ENCODE measurements at places on chromosomes 7 and 10.
A peak's percentile ranks its signal among the peaks of the same experiment; 100 is the strongest.

DNA sequence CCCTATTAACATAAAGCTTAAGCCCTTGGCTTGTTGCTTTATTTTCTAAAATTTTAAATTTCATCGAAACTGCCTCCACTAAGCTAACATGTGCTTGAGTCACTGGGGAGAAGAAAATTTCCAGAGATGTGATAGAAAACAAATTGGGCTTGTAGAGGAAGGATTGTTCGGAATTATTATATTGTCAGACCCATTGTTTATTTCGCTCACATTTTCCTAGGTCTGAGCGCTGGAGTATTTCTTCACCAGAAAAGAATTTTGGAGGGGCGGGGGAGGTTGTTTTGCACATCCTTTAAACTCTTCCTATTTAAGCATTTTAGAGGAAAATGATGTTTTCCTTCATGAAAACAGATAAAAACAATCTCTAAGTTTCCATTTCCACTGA is 29.1 kb downstream of the CELF2 start:
- no peak for DNase-seq

GRCh38 chr10:83713423-83713822 is 425.9 kb upstream of the GHITM start:
- DNase-seq: no peak

GRCh38 chr10:97820096-97820704 is 29.4 kb upstream of the GOLGA7B start:
- DNase-seq: no peak

GRCh38 chr10:7409045-7409731 is 1.6 kb downstream of the SFMBT2 start:
- peak; percentile 47 for DNase-seq

GRCh38 chr7:68125168-68125567 is 1128.5 kb downstream of the TYW1 start:
- no peak for DNase-seq

- DNase-seq: peak; percentile 30
Observed at GRCh38 chr7:31488562-31489203, 25.2 kb upstream of the ITPRID1 start.

- DNase-seq: no peak
Observed at GRCh38 chr7:10685040-10685439, 288.6 kb upstream of the PHF14 start.

DNA sequence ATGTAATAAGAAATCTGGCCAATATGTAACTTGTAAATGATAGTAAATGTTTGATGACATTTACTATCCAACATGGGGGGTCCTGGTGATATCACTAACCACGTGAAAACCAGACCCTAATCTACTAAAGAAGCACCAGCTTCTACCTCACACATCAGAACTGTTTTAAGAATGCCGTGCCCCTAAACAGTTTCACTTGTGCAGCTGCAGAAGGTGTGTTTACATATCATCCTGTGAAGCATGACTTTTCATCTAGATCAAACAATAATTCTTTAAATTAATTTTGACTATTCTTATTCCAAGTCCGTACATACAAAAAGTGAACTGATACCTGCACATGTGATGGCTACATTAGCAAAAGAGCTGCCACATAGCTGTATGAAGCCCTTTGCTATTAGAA is 61.0 kb downstream of the STEAP1B start:
- no peak for DNase-seq

DNA sequence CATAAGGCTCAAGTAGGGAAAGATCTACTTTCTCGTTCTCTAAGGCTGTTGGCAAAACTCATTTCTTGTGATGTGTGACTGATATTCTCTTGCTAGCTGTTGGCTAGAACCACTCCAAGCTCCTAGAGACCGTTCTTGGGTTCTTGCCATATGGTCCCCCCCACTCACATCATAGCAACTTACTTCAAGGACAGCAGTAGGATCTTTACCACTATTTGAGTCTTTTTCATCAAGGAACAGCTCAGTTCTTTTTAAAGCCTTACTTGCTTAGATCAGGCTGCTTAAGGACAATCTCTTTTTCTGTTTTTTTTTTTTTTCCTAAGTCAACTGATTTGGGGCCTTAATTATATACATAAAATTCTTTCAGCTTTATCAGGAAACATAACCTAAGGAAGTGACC is 251.1 kb downstream of the GPR37 start:
- DNase-seq: no peak

DNA sequence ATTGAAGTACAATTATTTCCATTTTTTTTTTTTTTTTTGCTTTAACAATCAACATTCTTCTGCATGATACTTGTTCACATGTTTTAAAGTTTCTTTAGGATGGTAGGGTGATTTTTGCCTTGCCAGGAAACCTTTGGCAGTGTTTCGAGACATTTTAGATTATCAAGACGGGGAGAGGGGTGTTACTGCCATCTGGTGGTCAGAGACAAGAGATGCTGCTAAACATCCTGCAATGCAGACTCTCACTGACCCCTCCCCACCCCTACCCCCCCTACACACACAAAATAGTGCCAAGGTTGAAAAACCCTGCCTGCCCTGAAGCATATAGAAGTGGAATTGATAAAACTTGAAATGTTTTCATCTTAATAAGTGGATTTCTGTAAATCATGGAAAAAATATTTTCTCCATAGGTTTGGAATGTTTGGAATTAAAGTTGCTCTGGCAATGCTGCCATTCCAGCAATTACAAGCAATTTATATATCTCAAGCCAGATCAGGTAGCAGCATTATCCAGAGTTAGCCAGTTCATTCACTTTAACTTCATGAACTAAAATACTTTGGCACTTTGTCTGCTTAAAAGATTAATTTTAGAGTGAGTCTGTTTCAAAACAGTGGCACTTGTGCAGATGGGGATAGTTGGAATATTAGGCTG is 62.1 kb downstream of the SDHAF3 start:
- peak; percentile 17 for DNase-seq

GRCh38 chr7:64632029-64632428 is 33.9 kb upstream of the ZNF107 start:
- no peak for DNase-seq

- DNase-seq: no peak
Observed at GRCh38 chr7:157016352-157017041, 6.0 kb upstream of the MNX1 start.

DNA sequence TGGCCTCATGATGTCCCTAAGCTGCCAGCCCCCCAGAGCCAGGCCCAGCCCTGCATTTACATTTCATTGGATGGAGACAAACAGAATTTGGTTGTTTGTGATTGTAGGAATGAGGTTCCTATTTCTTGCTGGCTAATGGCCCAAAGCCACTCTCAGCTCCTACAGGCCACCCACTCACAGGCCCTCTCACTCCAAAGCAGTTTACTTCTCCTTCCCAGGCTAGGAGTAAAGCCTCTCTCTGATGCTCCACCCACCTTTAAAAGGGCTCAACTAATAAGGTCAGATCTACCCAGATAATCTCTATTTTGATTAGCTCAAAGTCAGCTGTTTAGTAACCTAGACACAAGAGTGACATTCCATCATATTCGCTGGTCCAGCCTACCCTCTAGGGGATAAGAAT is 11.2 kb upstream of the CUZD1 start:
- no peak for DNase-seq

- DNase-seq: no peak
Observed at GRCh38 chr7:157482025-157482424, 145.2 kb downstream of the DNAJB6 start.

GRCh38 chr10:65416094-65416493 is 1509.7 kb upstream of the LRRTM3 start:
- DNase-seq: no peak

DNA sequence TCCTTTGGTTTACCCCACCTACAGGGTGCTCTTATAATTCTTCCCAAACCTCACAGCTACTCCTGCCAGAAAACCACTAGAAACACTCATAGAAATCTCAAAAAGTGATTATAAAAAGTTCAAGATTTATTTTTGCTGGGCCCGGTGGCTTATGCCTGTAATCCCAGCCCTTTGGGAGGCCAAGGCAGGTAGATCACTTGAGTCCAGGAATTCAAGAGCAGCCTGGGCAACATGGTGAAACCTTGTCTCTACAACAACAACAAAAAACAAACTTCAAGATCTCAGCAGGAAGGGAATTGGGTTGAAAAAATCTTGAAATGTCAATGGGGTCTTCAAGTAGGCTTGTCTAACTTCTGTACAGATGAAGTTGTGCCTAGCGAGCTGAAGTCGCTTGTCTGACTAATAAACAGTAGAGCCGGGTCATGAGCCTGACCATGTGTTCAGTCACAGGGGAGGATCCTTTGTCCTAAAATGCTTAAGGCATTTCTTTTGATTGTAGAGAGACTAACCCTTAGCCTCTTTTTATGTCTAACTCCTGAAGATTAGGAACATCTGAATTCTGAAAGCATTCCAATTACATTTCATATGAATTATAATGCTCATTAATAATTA is 124.6 kb downstream of the NOC3L start:
- no peak for DNase-seq

- DNase-seq: no peak
Observed at GRCh38 chr7:87212498-87212897, 7.0 kb downstream of the TMEM243 start.

- no peak for DNase-seq
Observed at GRCh38 chr7:157555313-157555712, 218.5 kb downstream of the DNAJB6 start.

DNA sequence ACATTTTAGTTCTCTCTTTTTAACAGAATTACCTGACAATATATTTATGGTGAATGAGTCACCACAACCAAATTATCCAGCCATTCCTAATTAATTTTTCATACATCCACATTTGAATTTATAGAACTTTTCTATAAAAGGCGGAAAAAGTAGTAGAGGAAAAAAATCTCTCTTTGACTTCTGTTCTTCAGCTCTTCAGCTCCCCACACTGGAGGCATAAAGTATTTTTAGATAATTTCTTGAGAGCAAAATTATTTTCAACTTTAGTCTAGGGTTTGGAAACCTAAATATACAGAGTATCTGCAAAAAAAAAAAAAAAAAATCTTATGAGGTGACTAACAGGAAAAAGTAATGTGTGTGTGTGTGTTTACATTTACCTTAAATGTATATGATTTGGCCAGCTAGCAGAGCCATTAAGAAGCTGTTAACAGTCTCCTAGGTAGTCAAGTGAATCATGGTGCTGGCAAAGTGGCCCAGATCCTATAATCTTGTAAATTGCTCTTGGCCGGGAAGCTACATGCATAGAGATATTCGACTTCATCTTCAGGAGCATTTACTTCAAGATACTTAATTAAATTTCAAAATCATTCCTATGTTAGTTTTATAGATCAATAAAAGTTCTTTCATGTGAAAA is 383.1 kb upstream of the STEAP1 start:
- DNase-seq: no peak

DNA sequence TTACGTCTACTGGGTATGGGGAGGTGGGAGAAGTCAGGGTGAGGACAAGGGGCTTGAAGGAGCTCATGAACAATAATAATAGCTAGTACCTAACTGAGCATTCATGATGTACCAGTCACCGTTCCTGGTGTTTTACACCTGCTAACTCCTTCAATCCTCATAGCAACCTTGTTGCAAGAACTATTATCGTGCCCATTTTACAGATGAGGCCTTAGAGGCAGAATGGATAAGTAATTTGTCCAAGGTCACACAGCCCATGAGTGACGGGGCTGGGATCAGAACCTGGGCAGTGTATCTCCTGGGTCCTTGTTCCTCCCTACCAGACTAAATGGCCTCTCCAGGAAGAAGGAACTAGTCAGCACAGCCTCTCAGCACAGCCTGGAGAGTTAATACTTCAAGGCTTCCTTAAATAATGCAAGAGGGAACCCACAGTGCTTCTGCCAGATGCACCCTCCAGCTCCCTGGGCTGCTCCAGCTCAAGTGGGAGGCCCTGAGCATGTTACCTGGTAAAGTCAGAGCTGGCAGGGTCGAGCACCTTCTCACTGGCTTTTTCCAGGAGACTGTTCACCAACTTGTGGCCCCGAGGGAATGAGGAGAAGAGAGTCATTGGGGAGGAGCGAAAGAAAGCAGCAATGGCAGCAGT is 28.8 kb downstream of the RRP12 start:
- no peak for DNase-seq

DNA sequence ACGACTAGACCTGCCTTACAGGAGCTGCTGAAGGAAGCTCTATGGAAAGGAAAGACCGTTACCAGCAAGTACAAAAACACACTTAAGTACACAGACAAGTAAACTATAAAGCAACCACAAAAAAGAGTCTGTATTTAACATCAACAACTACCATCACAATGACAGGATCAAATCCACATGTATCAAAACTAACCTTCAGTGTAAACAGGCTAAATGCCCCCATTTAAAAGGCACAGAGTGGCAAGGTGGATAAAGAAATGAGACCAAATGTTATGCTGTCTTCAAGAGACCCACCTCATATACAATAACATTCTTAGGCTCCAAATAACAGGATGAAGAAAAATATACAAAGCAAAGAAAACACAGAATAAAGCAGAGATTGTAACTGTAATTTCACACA is 307.0 kb upstream of the DKK1 start:
- DNase-seq: no peak

DNA sequence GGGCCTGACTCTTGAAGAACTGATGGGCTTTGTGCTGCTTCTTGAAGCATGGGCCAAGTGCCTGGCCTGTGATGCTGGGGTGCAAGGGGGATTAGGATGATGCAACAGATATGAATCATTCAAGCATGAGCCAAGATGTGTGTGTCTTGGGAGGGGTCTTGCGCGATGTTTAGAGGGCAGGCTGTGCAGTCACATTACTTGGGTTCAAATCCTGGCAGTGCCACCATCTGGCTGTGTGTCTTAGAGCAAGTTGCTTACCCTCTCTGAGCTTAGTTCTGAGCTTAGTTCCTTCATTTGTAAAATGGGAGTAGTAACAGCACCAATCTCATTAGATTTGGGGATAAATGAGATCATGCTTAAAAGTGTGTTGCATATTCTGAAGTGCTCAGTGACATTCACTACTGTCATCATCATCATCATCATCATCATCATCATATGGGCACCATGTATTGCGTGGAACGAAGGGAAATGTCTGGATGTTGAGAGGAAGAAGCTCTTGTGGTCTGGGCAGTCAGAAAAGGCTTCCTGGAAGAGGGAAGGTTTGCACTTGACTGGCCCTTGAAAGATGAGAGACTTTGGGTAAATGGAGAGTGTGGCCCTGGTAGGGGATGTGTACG is 9.3 kb downstream of the UNC5B start:
- no peak for DNase-seq

GRCh38 chr7:100884736-100885439 is 4.6 kb downstream of the UFSP1 start:
- DNase-seq: no peak

GRCh38 chr7:146787266-146787665 is 670.7 kb downstream of the CNTNAP2 start:
- no peak for DNase-seq

- no peak for DNase-seq
Observed at GRCh38 chr7:156206174-156206573, 393.9 kb upstream of the SHH start.

GRCh38 chr7:106616708-106617051 is 44.3 kb downstream of the CCDC71L start:
- DNase-seq: no peak

- no peak for DNase-seq
Observed at GRCh38 chr7:25877802-25878789, 273.9 kb upstream of the NFE2L3 start.

GRCh38 chr7:44106311-44107065 is 2.3 kb downstream of the AEBP1 start:
- DNase-seq: no peak

- DNase-seq: no peak
Observed at GRCh38 chr7:146359176-146359575, 242.6 kb downstream of the CNTNAP2 start.

Measured in stimulated activated CD4-positive, alpha-beta T cell treated with anti-CD3 and anti-CD28 coated beads, Interleukin-2, amount 100 ng/mL, for 48 hours (primary cell).